ENCODE measurements at places on chromosomes 1 and 21. TPM values are rescaled to one million over a fixed set of nuclear protein-coding genes. Genes with fewer than 3 reads are reported as not detected.

GRCh38 chr1:185594786-185595410, 139.3 kb upstream of the HMCN1 start:
- H3K4me3 ChIP-seq, result no peak overlapping the region
- no peak overlapping the region for H3K27ac ChIP-seq
- no peaks in the 10 kb centered on the region for H3K36me3 ChIP-seq
- H3K4me1 ChIP-seq, result no peaks in the 10 kb centered on the region
- no peaks in the 10 kb centered on the region for H3K27me3 ChIP-seq
- DNase-seq, result no peak

DNA sequence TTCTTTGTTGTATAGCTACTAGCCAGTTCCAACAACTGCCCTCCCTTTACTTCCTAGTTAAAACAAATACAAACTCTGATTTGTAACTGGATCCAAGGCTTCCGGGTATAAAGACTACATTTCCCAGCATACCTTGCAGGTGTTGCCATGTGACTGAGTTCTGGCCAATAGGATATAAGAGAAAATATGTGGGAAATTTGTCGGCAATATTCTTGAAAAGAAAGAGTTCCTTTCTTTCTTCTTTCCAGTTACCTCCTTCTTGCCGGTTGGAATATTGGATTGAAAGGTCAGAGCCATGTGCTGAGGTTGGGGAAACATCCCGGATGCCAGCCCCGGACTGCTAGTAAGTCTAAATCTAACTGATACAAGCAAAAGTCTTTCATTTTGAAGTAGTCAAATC, 23.0 kb upstream of the ZBTB40 start:
- H3K27ac ChIP-seq, result no peak overlapping the region
- DNase-seq, result peak; percentile 46
- no peak overlapping the region for H3K4me3 ChIP-seq
- H3K27me3 ChIP-seq, result no peaks in the 10 kb centered on the region
- no peaks in the 10 kb centered on the region for H3K36me3 ChIP-seq

GRCh38 chr1:29624320-29625083, 388.2 kb downstream of the PTPRU start:
- no peak overlapping the region for H3K27ac ChIP-seq
- DNase-seq, result no peak
- H3K27me3 ChIP-seq, result no peaks in the 10 kb centered on the region

- H3K27me3 ChIP-seq, result no peaks in the 10 kb centered on the region
- H3K4me1 ChIP-seq, result peaks cover 4% of the 10 kb centered on the region
- H3K36me3 ChIP-seq, result no peaks in the 10 kb centered on the region
- H3K27ac ChIP-seq, result no peak overlapping the region
- H3K4me3 ChIP-seq, result no peak overlapping the region
- DNase-seq, result no peak
These were observed 79.6 kb upstream of the SLFNL1 start for GRCh38 chr1:41101076-41101475.

GRCh38 chr21:36908260-36908908, 58.1 kb downstream of the HLCS start:
- no peaks in the 10 kb centered on the region for H3K36me3 ChIP-seq
- no peaks in the 10 kb centered on the region for H3K27me3 ChIP-seq
- no peak overlapping the region for H3K27ac ChIP-seq
- no peak for DNase-seq
- H3K4me1 ChIP-seq, result no peaks in the 10 kb centered on the region

DNA sequence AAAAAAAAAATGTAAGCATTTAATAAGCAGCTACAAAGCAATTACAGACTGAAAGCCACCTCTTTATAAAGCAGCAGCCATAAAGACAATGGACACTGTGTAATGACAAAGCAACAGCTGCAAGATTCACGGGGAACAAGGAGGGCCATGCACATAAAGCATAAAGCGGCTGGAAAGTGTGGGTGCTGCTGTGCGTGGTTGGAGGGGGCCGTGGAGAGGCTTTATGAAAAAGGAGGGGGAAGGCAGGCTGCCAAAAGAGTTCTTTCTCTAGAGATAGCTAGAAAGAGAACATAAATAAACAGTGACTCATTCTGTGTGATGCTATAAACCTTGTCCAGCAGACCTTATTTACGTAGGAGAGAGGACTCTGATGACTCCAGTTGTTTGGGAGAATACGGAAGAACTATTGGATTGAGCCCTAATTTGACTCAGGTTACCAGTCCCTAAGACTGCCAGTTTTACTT, 49.3 kb downstream of the ADAMTS1 start:
- no peaks in the 10 kb centered on the region for H3K27me3 ChIP-seq
- no peak overlapping the region for H3K4me3 ChIP-seq
- H3K27ac ChIP-seq, result no peak overlapping the region

GRCh38 chr1:166080277-166080966, 86.4 kb downstream of the FAM78B start:
- no peaks in the 10 kb centered on the region for H3K36me3 ChIP-seq
- H3K27me3 ChIP-seq, result no peaks in the 10 kb centered on the region
- no peak overlapping the region for H3K4me3 ChIP-seq
- DNase-seq, result peak; percentile 5
- H3K27ac ChIP-seq, result no peak overlapping the region

GRCh38 chr1:200226969-200227303, 182.9 kb downstream of the ZNF281 start:
- DNase-seq, result no peak
- H3K4me3 ChIP-seq, result no peak overlapping the region
- no peaks in the 10 kb centered on the region for H3K27me3 ChIP-seq
- H3K36me3 ChIP-seq, result no peaks in the 10 kb centered on the region
- H3K27ac ChIP-seq, result no peak overlapping the region

DNA sequence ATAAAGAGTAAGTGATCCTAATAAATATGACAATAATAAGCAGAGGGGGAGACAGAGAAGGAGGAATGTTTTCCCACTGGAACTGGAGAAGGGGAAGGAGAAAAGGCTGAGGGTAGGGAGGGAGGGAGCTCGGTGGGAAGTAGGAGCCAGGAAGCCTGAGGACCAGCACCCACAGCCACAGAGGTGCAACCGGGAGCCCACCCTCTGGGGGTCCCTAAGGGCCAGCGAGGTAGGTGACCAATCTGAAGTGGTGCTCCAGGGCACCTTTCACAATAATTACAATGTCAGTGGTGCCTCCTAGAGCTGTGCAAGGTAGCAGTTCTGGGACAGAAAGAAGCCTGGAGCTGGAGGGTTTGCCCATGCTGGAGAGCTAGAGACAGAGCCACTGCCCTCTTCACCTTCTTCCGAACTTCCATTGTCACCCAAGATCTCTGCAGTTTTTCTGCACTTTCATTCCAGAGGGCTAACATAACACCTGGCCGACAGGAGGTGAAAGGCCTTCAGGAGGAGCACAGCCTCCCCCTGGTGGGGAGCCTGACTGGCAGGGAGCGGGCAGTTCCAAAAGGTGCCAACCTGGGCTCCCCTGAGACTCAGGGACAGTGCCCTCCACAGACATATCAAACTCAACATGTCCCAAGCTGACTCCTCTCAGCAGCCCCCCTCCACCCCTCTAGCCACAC, 4.1 kb upstream of the AHCYL1 start:
- no peak overlapping the region for H3K4me3 ChIP-seq
- no peaks in the 10 kb centered on the region for H3K36me3 ChIP-seq

GRCh38 chr1:221574529-221574928, 167.4 kb downstream of the DUSP10 start:
- H3K27ac ChIP-seq, result no peak overlapping the region
- H3K27me3 ChIP-seq, result no peaks in the 10 kb centered on the region
- no peak for DNase-seq
- no peak overlapping the region for H3K4me3 ChIP-seq
- no peaks in the 10 kb centered on the region for H3K4me1 ChIP-seq

- DNase-seq, result no peak
- no peaks in the 10 kb centered on the region for H3K27me3 ChIP-seq
- no peak overlapping the region for H3K27ac ChIP-seq
- H3K4me1 ChIP-seq, result peaks cover 34% of the 10 kb centered on the region
- peaks cover 2% of the 10 kb centered on the region for H3K36me3 ChIP-seq
- H3K4me3 ChIP-seq, result no peak overlapping the region
These were observed 13.0 kb downstream of the UCK2 start for GRCh38 chr1:165840423-165840822.

- H3K4me1 ChIP-seq, result no peaks in the 10 kb centered on the region
- no peak for DNase-seq
These were observed 310.1 kb downstream of the DPYD start for GRCh38 chr1:97610748-97611147.

GRCh38 chr1:207893737-207894582, 17.0 kb downstream of the CD34 start:
- H3K4me3 ChIP-seq, result no peak overlapping the region
- DNase-seq, result no peak
- H3K36me3 ChIP-seq, result no peaks in the 10 kb centered on the region
- H3K4me1 ChIP-seq, result peaks cover 9% of the 10 kb centered on the region
- H3K27ac ChIP-seq, result no peak overlapping the region

DNA sequence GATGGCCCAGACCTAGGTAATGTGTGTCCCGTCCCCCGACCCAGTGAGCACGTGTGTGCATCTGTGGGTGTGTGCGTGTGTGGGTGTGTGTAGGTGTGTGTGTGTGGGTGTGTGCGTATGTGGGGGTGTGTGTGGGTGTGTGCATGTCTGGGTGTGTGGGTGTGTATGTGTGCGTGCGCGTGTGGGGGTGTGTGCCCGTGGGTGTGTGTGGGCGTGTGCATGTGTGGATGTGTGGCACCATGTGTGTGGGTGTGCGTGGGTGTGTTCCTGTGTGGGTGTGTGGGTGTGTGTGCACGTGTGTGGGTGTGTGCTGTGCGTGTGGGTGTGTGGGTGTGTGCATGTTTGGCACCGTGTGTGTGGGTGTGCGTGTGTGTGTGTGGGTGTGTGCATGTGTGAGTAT, 309.5 kb downstream of the KIF26B start:
- no peaks in the 10 kb centered on the region for H3K36me3 ChIP-seq
- DNase-seq, result no peak
- H3K27ac ChIP-seq, result no peak overlapping the region

DNA sequence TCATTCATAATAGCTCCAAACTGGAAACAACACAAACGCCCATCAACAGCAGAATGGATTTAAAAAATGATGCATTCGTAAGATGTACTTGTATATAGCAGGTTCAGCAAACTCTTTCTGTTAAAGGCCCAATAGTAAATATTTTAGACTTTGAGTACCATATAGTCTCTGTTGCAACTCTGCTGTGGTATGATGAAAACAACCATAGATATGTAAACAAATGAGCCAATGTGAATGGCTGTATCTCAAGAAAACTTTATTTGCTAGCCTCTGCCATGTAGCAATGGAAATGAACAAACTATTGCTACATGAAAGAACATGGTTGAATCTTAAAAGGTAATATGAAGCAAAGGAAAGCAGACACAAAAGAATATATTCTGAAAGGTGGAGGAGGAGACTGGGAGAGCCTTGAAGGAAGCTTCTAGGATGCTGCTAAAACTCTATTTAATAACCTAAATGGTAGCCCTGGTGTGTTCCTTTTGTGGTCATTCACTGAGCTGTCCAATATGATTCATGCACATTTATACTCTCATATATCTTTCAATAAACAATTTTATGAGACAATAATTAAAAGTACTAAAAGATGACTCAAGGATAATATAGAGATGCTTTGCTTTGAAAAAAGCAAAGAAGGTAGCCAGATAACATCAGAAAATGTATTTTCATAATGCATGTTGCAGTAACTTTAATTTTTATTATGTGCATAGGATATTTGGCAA, 29.1 kb upstream of the FMO3 start:
- H3K4me3 ChIP-seq, result no peak overlapping the region
- no peak overlapping the region for H3K27ac ChIP-seq
- H3K4me1 ChIP-seq, result no peaks in the 10 kb centered on the region
- DNase-seq, result no peak
- H3K36me3 ChIP-seq, result no peaks in the 10 kb centered on the region

- H3K4me3 ChIP-seq, result no peak overlapping the region
- H3K36me3 ChIP-seq, result no peaks in the 10 kb centered on the region
- H3K27me3 ChIP-seq, result no peaks in the 10 kb centered on the region
- no peak overlapping the region for H3K27ac ChIP-seq
- DNase-seq, result no peak
These were observed 5.1 kb downstream of the DNAJB4 start for GRCh38 chr1:78009836-78010235.

DNA sequence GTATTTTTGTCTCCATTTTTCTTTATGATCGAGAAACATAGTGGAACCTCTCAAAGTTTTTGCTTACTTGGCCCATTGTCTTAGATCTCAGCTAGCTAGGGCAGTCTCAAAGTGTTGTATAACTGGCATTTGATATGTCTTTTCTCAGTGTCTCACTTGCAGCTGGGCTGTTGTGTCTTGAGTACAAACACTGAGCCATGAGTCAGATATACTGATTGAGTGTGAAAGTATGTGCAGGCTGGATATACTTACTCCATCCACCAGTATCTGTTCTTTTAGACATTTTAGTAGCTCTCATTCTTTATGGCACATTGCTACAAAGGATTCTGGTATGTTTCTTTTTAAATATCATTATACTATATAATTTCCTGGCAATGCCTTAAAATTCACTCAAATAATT, 14.3 kb upstream of the GPR52 start:
- no peaks in the 10 kb centered on the region for H3K36me3 ChIP-seq
- DNase-seq, result no peak
- no peak overlapping the region for H3K27ac ChIP-seq
- no peaks in the 10 kb centered on the region for H3K4me1 ChIP-seq
- H3K27me3 ChIP-seq, result no peaks in the 10 kb centered on the region

GRCh38 chr1:217465102-217465501, 165.8 kb downstream of the GPATCH2 start:
- no peaks in the 10 kb centered on the region for H3K36me3 ChIP-seq
- no peaks in the 10 kb centered on the region for H3K4me1 ChIP-seq
- no peak overlapping the region for H3K27ac ChIP-seq
- DNase-seq, result no peak
- no peak overlapping the region for H3K4me3 ChIP-seq

- no peak overlapping the region for H3K27ac ChIP-seq
- no peak overlapping the region for H3K4me3 ChIP-seq
- H3K36me3 ChIP-seq, result no peaks in the 10 kb centered on the region
These were observed 6.1 kb upstream of the SARS1 start for GRCh38 chr1:109207467-109208103.

- H3K4me3 ChIP-seq, result no peak overlapping the region
- no peak for DNase-seq
- no peaks in the 10 kb centered on the region for H3K4me1 ChIP-seq
- no peaks in the 10 kb centered on the region for H3K36me3 ChIP-seq
- no peaks in the 10 kb centered on the region for H3K27me3 ChIP-seq
- H3K27ac ChIP-seq, result no peak overlapping the region
These were observed 206.3 kb downstream of the FOXD2 start for GRCh38 chr1:47644212-47644573.

GRCh38 chr1:204443871-204444581, 32.4 kb upstream of the PPP1R15B start:
- H3K36me3 ChIP-seq, result peaks cover 33% of the 10 kb centered on the region
- no peaks in the 10 kb centered on the region for H3K27me3 ChIP-seq
- no peak overlapping the region for H3K27ac ChIP-seq
- peaks cover 3% of the 10 kb centered on the region for H3K4me1 ChIP-seq
- DNase-seq, result no peak
- H3K4me3 ChIP-seq, result no peak overlapping the region

The MYOCOS gene
- total RNA-seq, result not detected

The PTGFRN gene
- 8.9 TPM for total RNA-seq

The ZFYVE9 gene
- 4.5 TPM for total RNA-seq

The ALX3 gene
- total RNA-seq, result not detected

The DNASE2B gene
- total RNA-seq, result not detected

The GBP7 gene
- not detected for total RNA-seq

The FAM163A gene
- total RNA-seq, result not detected

The EDARADD gene
- 4.8 TPM for total RNA-seq

The TEX38 gene
- total RNA-seq, result not detected

The MORN1 gene
- total RNA-seq, result 5.8 TPM

The LCE1F gene
- total RNA-seq, result not detected

The CELA2B gene
- total RNA-seq, result not detected

The RIPK4 gene
- total RNA-seq, result not detected

The ACTL8 gene
- total RNA-seq, result not detected

The WNT3A gene
- total RNA-seq, result not detected

The KRTAP20-1 gene
- total RNA-seq, result not detected

The DUSP10 gene
- 27.7 TPM for total RNA-seq

Measured in GM12878 (cell line).